ENCODE measurements at places on chromosomes 3 and 15.

DNA sequence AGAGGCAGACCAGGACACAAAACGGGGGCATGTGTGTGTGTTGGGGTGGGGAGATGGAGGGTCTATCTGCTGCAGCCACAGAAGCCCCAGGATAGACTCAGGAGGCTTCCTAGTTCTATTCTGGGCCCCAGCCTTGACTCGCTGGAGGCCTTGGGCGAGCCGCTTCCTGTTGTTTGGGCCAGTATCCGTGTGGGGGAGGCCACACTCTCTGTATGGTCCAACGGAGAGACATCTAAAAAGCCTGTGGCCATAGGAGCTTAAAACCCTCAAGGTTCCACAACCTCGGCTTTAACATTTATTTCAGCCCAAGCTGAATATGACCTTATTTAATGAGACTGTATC, 32.8 kb downstream of the POC1A start:
- no peak for DNase-seq

DNA sequence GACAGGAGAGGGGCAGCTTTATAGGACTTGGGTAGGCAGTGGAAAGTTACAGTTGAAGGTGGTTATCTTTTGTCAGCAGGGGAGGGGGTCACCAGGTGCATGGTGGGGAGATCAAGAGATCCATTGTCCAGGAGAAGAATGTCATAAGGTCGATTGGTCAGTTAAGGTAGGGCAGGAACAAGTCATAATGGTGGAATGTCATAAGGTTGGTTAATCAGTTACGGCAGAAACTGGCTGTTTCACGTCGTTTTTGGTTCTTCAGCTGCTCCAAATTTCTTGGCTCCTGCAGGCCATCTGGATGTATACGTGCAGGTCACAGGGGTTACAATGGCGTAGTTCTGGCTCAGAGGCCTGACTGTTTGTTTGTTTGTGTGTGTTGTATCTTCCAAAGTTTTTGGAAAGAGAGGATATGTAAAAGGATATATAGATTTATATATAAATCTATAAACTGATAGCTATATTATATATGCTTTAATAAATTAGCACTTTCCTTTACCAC, 565.1 kb downstream of the ZNF385D start:
- DNase-seq, result no peak

DNA sequence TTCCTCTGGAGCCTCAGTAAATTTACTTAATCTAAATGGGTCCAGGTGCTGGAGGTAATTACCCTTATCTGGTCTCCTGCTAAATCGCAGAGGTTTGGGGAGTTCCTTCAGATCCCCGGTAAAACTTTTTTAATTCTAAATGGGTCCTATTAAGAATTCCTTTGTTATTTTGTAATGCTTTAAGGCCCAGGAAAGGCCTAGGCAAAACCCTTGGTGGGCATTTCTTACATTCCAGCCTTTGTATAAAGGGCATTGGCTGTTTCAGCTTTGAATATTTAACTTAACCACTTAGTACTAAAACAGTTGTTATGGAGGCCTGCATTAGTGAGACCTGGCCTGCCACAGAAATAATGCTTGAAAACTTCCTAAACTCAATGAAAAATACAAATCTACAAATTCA, 14.9 kb upstream of the ZNF662 start:
- DNase-seq, result no peak

DNA sequence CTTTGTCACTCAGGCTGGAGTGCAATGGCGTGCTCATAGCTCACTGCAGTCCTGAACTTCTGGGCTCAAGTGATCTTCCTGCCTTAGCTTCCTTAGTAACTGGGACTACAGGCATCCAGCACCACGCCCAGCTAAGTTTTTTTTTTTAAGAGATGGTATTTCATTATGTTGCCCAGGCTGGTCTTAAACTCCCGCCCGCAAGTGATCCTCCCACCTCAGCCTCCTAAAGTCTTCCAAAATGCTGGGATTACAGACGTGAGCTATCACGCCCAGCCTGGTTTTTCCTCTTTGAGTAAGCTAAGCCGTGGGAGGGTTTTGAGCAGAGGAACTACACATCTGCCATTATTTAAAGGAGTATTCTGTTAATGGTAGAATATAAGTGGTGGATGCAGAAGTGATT, 7.4 kb upstream of the LRRFIP2 start:
- DNase-seq, result no peak
